ENCODE measurements at places on chromosomes 13 and 19.

- DNase-seq: no peak
Measured at GRCh38 chr19:13960863-13961784, 8.8 kb downstream of the DCAF15 start.

DNA sequence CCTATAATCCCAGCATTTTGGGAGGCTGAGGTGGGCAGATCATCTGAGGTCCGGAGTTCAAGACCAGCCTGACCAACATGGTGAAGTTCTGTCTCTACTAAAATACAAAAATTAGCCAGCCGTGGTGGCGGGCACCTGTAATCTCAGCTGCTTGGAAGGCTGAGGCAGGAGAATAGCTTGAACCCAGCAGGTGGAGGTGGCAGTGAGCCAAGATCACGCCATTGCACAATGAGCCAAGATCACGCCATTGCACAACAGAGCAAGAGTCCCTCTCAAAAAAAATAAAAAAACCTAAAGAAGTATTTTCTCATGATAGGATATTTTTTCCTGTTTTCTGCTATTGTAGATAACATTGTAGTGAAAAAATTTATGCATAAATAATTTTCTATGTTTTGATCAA is 13.3 kb downstream of the IFT88 start:
- DNase-seq: no peak

GRCh38 chr13:55155046-55155445 is 1985.7 kb upstream of the PRR20A start:
- no peak for DNase-seq

DNA sequence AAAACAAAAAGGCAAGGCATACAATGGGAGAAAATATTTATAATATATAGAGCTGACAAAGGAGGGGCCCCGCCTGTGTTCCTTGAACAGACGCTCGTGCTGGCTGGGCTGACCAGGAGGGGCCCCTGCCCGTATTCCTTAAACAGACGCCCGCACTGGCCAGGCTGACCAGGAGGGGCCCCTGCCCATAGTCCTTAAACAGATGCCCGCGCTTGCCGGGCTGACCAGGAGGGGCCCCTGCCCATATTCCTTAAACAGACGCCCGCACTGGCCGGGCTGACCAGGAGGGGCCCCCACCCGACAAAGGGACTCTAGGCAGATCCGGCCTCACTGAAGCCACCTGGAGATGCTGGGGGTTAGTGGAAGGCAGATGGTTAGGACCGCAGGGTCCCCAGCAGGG is 9.3 kb downstream of the ADPRHL1 start:
- no peak for DNase-seq
